ENCODE measurements at places on chromosomes 6 and 20.

DNA sequence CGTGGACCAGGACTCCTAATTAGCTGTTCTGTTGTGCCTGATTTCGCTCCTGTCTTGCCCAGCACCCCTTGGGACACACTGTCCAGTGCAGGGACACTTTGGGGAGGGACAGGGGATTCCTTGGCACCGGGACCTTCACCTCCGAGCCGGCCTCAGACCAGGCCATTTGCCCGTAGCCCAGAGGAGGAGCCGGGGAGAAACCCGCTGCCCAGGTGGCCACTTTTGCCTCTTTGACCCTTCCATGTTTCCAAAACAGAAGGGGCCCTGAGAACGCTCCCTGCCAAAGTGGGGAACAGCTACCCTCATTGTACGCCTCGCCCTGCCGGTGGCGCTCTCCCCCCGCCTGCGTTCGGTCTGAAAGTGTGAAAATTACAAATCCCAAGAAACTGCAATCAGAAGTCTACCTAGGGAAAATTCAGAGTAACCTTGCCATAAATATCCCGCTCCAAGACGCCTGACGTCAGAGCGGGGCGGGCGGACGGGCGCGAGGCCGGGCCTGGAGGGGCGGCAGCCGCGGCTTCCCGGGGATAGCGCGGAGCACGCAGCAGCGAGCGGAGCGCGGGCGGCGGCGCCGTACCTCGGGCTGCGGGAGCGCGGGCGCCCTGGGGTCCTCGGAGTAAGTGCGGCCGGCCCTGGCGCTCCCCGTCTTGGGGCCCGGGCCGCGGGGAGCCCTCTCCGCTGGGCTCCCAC lies at the start of gene DAAM2:
Gene DAAM2, plus strand, starts transcription at position 527 of the 690 bp plus-strand sequence. CDS start 63,927 bp downstream, outside the sequence.
- no peak for DNase-seq

DNA sequence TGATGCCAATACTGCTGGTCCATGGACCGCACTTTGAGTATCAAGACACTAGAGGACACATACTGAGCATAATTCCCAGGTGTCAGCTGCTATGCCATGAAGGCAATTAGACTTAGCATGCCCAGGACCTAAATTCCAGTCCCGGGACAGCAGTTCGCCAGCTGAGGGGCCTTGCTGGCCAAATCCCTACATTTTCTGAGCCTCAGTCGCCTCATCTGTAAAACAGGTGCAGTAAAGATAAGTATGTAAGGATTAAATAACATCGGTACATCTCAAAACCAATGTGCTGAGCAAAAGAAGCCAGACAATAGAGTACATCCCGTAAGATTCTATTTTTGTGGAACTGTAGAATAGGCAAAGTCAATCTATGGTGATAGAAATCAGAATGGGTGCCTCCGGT lies 1.0 kb downstream of the BFSP1 start:
- no peak for DNase-seq

DNA sequence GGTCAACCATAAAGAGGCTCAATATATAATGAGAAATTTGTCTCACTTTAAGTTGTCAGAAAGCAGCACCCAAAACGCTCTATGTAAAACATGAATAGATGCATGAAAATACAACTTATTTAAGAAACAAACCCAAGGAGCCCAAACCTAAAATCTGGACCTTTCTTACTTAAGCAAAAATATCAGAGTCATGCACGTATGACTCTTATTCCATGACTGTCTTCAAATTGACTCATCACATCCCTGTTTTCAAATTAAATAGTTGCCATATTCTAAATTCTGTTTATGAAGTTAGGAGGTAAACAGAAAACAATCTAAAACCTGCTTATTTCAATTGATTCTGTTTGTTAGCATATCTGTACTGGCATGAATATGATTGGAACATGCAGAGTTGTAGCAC lies 42.1 kb downstream of the ANKRD6 start:
- no peak for DNase-seq

DNA sequence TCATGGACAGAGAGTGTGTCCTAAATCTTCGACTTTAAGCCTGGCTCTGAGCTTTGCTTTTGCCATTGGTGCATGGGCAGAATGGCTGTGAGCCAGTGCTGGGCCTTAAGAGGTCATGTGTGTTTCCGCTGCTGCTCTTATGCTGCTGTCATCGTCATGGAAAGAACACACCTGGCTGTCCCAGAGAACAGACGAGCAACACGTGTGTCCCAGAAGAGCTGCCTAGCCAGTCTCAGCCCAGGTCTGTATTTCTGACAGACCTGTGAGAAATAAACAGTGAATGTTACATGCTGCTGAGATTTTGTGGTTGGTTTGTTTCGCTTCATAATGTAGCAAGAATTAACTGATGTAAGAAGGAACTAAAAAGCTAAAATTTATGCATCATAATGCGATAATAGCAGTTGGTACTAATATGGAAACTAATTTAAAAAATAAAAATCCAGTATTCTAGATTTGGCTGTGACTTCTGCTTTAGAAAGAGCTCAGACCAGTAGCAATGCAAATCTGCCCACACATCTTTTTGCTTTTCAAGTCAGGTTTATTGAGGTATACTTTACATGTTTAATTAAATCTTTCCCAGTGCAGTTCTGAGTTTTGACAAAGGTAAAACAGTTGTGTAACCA lies 11.5 kb upstream of the SCP2D1 start:
- DNase-seq: peak; percentile 47

GRCh38 chr6:118285791-118286190 lies 262.3 kb upstream of the PLN start:
- no peak for DNase-seq

GRCh38 chr6:13526727-13527670 lies 39.6 kb upstream of the GFOD1 start:
- DNase-seq: peak; percentile 49

DNA sequence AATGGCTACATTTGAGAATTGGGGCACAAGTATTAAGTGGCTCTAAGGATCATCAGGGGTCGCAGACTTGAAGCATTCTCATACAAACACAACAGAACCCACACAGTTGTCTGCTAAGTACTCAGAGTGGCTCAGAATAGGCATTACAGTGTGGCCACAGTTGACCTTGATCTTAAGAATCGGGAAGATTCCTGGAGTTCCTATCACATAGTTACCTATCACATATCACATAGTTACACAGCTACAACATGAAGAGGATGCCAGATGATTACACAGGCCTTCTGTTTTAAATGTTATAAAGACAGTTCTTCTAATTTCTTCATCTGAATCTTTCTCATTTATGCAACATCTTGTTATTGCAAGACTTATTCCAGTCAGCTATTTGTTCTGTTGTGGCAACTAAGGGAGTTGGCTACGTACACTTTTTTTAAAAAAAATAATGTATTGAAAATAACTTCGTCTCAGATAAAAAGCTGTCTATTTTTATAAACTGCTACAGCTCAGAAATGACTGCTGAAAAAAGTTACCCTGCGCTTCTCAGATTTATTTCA lies 129.0 kb downstream of the REV3L start:
- DNase-seq: no peak

- DNase-seq: no peak
These were observed 103.4 kb upstream of the BTBD3 start for GRCh38 chr20:11814267-11814666.

- no peak for DNase-seq
These were observed 68.0 kb downstream of the EYA2 start for GRCh38 chr20:46962452-46963195.

GRCh38 chr6:166658115-166658791 lies 31.2 kb upstream of the RPS6KA2 start:
- no peak for DNase-seq

DNA sequence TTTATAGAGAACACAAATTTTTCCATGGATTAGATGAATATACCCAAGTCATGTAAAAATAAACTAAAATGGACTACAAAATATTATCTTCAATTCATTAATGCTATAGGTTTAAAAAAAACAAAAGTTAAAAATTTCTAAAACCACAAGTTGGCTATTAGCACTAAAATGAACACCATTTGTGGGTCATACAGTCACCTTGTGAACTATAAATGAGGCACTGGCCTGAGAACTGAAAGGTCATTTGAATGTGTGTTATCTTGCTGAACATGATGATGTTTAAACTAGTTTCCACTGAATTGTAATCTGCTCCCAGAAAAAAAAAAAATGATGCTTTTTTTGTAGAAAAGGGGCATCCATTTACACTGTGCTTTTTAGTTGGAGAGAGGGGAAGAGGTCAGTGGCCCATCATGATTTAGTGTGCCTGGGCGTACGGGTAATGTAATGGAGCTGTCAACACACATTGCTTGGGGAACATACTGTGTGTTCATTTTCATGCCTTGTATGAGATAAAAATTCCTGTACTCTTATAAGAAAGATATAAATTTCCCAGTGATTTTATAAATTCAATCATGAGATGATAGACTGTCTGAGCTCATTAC lies 96.6 kb upstream of the FKBP1C start:
- DNase-seq: no peak

DNA sequence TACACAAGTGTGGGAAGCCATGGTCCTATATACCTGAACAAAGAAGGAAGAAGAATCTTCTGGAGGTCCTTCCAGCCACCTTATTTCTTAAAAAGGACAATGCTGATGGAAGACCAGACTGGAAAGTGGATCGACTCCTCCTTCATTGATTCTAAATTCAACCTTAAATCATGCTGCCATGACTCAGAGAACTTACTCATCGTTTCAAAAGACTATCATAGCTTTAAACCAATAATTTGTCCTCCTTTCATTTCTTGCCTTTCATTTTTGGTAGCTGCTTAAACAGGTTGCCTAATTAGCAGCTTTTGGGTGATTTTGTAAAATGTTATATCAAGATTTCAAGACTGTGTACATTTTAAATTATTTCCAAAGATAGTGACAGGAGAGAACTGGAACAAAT lies 60.8 kb downstream of the RTN4IP1 start:
- DNase-seq: no peak

GRCh38 chr6:75098709-75099108 lies 107.1 kb downstream of the COL12A1 start:
- DNase-seq: no peak

DNA sequence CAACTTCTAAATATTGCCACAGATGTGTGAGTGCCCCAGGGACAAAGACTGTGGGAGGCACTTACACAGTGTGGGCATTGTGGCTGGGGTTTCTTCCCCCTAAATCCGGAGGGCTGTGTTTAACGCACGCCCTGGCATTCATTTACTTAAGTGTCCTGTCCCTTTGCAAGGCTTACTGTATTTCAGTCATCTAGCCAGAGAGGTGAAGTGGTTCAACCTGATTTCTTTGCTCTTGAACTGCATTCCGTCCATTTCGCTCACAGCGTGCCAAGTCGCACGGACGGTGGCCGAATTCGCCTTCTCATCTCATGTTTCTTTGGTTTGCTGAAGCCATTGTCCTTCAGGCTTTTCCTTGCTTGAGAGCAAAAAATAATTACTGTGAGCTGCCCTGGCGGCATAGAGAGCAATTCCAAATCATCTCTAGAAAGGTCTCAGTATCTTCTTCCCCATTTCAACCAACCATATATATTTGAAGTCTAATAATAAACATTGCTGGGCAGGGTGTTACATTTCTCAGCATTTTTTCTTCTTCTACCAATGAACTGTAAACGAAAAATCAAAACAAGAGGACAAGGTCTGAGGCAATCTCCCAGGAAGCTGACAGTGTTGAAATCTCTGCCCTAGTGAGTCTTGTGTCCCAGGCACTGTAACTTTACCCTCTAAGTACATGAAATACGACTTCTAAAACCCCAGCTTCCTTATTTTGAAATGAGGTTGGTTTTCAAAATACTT lies 16.9 kb downstream of the SYTL3 start:
- DNase-seq: peak; percentile 39

DNA sequence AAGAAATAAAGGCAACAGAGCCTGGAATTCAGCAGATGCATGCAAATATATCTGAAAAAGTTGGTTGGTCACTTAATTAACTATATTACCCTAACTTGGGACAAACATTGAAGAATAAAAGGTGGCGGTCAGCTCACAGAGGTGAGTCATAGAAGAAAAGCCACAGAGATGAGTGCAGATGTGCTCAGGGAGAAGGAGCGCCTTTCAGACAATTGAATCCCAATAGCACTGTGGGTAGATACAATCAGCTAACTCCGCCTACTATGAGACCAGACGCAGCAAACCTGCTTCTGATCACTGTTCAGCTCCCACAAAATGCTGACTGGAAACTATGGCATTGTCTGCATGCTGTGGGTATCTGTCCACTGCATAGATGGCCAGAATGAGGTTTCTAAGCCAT lies 447.8 kb downstream of the PTPRT start:
- DNase-seq: no peak

DNA sequence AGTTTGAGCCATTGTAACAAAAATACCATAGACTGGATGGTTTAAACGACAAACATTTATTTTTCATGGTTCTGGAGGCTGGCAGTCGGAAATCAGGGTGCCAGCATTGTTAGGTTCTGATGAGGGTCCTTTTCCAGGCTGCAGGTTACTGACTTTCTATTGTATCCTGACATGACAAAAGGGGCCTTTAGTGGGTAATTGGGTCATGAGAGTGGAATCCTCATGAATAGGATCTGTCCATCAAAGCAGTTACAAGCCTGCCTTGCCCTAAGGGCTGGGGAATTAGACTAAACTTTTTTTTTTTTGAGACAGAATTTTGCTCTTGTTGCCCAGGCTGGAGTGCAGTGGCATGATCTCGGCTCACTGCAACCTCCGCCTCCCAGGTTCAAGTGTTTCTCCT lies 347.9 kb upstream of the TSHZ2 start:
- DNase-seq: no peak

GRCh38 chr6:33944686-33945411 lies 141.0 kb upstream of the MLN start:
- no peak for DNase-seq

GRCh38 chr6:135861189-135861588 lies 9.7 kb downstream of the PDE7B start:
- DNase-seq: no peak

- DNase-seq: peak; percentile 62
These were observed 58.5 kb downstream of the PREX1 start for GRCh38 chr20:48769069-48769983.

DNA sequence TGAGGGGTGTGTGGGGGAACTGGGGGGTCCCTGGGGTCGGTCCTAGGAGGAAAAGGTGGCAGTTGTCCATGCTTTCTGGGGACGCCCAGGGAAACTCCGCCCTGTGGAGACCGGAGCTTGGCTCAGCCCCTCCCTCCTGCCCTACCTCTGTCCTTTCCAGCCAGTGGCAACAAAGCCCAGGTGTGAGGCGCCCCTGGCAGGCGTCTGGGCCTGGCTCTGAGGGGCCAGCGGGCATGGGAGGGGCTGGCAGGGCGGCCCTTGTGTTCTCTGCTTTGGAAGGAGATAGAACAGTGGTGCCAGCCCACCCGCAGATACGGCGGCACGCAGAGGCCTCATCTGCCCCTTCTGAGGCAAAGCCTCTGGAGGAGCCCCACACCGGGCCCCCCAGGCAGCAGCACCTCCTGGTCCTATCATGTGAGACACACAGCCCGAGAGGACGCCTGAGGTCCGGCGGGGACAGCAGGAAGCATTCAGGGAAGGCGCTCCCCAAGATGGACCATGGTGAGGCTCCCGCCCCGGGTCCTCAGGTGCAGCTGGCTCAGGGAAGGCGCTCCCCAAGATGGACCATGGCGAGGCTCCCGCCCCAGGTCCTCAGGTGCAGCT lies 47.9 kb downstream of the YTHDF1 start:
- no peak for DNase-seq
